ENCODE measurements at places on chromosomes 13 and 19.

GRCh38 chr13:113947311-113948033 is 26.4 kb downstream of the C13orf46 start:
- H3K27ac ChIP-seq = no peak overlapping the region
- no peak overlapping the region for H3K4me3 ChIP-seq

GRCh38 chr13:84896128-84896527 is 903.1 kb downstream of the SLITRK6 start:
- DNase-seq = peak; percentile 52
- H3K4me3 ChIP-seq = no peak overlapping the region
- H3K36me3 ChIP-seq = no peaks in the 10 kb centered on the region

GRCh38 chr13:76454991-76455390 is 431.2 kb downstream of the KCTD12 start:
- H3K4me1 ChIP-seq = peaks cover 12% of the 10 kb centered on the region
- H3K27ac ChIP-seq = peak overlapping the region; percentile 21
- H3K27me3 ChIP-seq = no peaks in the 10 kb centered on the region
- H3K4me3 ChIP-seq = no peak overlapping the region
- H3K36me3 ChIP-seq = no peaks in the 10 kb centered on the region
- DNase-seq = peak; percentile 26

- H3K27me3 ChIP-seq = no peaks in the 10 kb centered on the region
- no peak for DNase-seq
- H3K36me3 ChIP-seq = no peaks in the 10 kb centered on the region
- H3K27ac ChIP-seq = no peak overlapping the region
These were observed 52.1 kb downstream of the ATP8A2 start for GRCh38 chr13:25423831-25424230.

- no peak overlapping the region for H3K4me3 ChIP-seq
- H3K27ac ChIP-seq = no peak overlapping the region
- no peak for DNase-seq
- H3K27me3 ChIP-seq = no peaks in the 10 kb centered on the region
These were observed 298.1 kb downstream of the OLFM4 start for GRCh38 chr13:53326716-53327115.
